Activated CD8-positive, alpha-beta memory T cell treated with anti-CD3 and anti-CD28 coated beads for 48 hours (primary cell): ENCODE measurements at places on chromosomes 3 and 15.

DNA sequence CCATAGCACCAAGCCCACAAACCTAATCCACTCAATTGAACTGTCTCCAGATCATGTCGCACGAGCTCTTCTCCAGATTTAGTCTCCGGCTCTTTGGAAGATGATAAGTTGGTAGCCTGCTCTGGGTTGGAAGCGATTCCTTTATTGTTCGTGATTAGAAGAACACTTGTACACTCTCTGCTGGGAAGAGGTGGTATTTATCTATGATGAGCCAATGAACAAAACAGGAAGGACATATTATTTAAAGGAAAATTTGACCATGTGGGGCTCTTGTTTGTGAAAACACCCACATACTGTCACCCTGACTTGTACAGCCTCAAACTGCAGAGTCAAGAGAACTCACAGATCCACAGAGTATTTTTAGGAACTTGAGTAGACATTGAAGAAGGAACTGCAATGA lies 54.4 kb downstream of the MYZAP start:
- DNase-seq, result no peak

DNA sequence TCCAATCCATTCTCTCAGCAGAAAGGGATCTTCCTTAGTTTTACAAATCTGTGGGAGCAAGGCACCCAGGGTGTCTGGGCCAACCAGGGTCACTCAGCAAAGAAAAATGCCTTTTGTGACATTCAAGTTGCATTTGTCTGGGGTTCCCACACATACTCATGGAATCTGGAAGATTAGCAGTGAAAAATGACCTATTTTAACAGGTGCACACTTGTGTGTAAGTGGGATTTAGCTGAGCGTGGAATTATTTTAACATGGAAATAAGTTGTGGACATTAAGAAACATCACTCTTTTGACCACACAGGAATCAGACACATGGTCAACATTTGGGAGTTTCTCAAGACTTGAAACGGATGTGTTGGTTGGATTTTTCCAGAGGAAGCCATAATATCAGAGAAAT lies 234.9 kb downstream of the OPA1 start:
- DNase-seq, result no peak

GRCh38 chr3:150703299-150703755 lies 393 bp downstream of the ERICH6 start:
- DNase-seq, result peak; percentile 6

- DNase-seq, result no peak
These were observed 223.8 kb downstream of the SATB1 start for GRCh38 chr3:18201315-18201714.

DNA sequence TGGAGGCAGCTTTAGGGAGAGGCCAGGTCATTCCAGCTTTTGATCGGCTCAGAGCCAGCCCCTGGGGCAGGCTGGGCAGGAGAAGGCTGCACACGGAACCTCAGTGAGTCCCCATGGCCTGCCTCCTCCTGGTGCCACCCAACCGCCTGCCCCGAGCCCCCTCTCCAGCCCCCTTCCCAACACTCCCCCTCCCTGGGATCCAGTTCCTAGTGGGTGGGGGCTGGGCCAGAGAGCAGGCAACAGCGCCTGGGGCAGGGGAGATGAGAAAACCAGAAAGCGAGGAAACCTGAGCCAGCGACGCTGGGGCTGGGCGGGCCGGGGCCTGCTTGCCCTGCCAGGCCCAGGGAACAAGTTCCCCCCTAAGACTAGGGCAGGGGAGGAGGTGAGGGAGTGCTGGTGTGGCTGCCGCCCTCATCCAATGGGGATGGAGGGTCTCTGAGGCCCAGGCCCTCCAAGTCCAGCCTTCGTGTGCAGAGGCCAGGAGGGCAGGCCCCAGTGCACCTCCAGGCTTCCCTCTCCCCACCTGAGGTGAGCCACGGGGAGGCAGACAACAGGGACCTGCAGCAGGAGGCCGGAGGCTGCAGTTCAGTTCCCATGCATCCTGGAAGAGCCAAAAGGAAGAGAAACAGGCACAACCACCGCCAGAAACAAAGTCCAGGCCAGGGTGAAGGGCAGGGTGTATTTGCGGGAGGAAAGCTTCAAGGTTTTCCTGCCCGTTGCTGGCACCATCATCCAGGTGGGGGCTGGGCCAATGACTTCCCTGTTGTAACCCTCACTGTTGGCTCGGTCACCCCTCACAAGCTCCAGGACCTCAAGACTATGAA lies 4.0 kb upstream of the SEMA3F start:
- DNase-seq, result no peak

DNA sequence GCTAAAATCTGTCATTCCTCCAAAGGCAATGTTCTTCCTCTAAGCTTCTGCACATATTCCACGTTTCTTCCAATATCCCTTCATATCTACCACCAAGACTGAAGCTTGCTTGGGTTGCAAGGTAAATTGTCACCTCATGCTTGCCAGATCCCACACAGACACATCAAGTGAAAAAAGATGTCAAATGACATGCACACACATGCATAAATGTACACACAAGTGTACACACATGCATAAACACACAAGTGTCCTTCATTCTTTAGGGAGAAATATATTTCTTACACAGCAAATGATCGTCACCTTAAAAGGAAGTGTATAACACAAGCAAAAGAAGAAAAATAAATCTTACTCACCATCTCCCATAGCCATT lies 59.4 kb downstream of the CLASP2 start:
- no peak for DNase-seq

DNA sequence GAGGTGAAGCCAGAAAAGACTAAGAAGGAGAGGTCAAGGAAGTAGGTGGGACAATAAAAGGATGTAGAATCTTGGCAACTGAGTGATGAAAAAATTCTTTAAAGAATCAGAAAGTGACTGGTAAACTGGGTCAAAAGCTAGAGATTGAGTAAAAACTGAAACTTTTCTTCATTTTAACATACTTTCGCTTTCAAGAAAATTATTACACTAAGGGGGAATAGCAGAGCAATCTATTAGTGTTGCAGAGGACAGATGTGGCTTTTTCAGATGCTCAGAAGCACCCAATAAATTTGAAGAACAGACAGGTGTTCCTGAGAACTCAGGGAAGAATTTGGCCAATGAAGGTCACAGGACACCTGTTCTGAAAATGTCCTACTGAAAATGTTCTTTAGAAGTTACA lies 805.4 kb upstream of the ALCAM start:
- DNase-seq, result no peak

- DNase-seq, result no peak
These were observed 48.4 kb downstream of the SGO1 start for GRCh38 chr3:20137647-20138046.

- DNase-seq, result no peak
These were observed 227.7 kb upstream of the SOX2 start for GRCh38 chr3:181484026-181484425.

DNA sequence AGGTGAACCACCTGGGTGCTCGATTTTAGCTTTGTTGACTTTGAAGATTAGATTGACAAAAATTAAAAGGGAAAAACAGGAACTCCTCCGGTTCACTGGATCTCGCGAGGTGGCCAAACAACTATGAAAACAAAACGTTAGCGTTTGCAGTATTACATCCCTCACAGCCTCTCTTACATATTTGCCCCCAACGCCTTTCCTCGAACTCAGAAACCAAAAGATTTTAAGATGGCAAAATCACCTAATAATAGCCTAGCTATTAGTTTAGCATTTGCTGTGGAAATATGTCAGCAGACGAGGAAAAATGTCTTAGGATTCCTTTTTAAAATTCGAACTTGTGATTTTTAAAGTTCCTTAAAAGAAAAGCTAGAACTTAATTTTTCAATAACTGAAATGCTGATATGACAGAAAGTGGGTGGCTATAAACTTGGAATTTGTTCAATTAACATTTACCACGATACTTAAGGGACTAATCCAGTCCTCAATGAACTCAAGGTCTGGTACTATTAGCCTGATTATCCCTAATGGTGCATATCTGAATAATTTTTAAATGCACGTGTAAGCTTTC lies 491 bp upstream of the SENP7 start:
- no peak for DNase-seq
